ENCODE measurements at places on chromosomes 5 and 9.

- DNase-seq: no peak
Measured at GRCh38 chr9:4117835-4118610, 181.8 kb downstream of the GLIS3 start.

- peak; percentile 38 for DNase-seq
Measured at GRCh38 chr5:73433982-73434342, 14.6 kb downstream of the FOXD1 start.

- DNase-seq: peak; percentile 9
Measured at GRCh38 chr9:38708759-38709158, 11.2 kb downstream of the FAM240B start.

DNA sequence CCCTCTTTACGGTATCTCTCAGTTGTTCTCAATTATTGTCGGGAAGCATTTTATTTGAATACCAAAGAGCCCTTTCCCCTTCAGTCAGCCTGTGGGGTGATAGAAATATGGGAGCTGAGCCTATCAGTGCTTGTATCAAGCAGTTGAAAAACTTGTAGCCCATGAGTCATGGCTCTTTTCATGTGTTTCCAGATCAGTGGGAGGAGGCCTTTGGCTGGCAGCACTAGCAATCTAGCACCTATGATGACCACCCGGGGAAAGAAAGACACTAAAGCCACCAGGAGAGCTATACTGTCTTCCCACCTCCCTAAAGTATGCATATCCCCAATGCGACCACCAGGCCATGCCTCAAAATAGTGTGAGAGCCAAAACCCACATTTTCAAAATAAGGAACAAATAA is 696.9 kb upstream of the C9orf72 start:
- no peak for DNase-seq

DNA sequence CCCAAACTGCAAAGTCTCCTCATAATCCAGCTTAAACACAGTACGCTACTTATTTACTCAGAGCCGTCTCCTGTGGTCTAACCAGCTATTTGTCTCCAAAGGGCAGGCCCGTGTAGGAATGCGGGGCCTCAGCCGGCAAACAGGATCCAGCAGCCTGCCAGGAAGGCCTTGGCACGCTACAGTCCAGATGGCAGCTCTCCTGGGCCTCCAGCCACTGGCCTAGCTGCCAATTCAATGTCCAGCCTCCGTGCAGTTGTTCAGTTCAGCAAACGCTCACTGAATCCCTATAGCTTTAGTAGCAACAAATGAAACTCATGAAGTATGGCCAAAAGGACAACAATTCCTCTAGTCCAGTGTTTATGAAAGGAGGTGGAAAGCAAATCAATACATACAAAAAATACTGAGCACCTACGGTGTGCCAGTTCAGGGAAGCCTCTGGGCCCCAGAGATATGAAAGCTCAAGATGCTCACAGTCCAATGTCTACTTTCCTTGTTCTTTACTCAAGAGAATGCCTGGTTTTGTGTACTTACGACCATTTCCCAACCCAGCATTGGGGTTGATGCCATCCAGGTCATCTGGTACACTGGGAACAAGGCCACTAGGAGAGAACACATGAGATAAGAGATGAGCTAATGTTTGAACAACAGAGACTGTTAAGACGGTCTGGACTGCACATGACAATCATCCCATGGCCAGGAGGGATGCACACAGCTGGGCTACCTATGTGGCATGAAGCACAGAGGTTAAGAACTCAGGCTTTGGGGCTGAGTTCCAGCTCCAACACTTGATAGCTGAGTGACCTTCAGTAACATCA is 8.3 kb downstream of the CDK5RAP2 start:
- no peak for DNase-seq

- DNase-seq: no peak
Measured at GRCh38 chr9:108217431-108218349, 638.1 kb downstream of the ACTL7B start.

DNA sequence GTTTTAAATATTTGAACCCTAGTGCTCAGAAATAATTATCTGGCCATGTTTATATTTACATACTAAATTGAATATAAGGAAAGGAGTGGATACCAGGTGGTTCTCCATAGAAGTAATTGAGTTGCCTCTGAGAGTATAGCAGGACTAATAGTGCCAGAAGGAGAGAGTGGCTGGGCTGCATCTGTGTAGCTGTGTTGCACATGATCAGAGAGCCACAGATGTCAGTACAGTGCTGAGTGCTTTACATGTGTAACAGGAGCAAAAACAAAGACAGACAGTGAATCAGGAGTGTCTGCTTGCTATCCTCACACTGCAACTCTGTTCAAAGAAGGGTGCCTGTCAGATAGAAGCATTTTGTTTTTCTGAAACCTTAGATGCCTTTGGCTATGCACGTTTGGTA is 353.9 kb upstream of the PAPPA start:
- DNase-seq: no peak

- no peak for DNase-seq
Measured at GRCh38 chr9:89791754-89792153, 186.9 kb downstream of the GADD45G start.

DNA sequence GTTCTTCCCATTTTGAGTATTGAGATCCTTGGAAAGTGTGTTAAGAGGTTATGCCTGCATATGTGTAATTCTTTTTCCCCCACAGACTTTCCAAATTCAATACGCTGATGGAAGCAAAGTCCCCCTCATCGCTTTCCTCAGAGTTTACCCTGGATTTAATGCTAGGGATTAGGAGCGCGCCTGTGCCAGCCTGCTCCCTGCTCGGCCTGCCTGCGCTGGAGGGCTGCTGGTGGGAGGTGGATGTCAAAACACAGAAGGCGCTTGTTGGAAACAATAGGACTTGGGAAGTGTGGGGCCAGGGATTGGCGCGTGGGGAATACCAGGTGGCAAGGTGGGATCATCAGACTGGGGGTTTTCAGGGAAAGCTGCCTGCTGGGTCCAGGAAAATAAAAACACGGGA is 39.8 kb upstream of the PTCH1 start:
- DNase-seq: no peak

- no peak for DNase-seq
Measured at GRCh38 chr5:40812125-40812524, 14.0 kb upstream of the PRKAA1 start.

DNA sequence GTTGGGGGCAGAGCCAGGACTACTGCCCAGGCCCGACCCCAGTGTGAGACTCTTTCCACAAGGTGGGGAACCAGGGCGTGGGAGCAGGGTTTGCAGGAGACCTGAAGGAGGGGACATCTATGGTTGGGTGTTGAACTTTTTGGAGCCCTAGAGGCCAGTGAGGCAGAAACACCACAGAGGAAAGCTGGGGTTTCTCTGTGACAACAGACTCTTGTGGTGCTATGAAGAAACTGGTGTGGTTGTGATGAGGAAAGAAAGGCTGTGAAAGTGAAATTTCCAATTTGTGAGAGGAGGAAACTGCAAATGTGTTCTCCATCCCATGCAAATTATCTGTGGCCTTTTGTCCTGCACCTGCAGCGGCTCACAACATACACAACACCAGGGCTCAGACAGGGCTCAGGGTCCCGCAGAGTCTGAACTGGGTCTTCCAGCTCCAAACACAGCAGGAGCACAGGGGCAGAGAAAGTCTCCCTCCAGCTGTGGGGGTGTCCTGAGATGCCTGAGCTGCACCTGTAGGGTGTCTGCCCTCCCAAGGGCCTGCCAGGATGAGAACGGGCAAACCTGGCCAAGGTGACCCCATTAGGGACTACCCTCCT is 51.4 kb upstream of the GRHPR start:
- no peak for DNase-seq

DNA sequence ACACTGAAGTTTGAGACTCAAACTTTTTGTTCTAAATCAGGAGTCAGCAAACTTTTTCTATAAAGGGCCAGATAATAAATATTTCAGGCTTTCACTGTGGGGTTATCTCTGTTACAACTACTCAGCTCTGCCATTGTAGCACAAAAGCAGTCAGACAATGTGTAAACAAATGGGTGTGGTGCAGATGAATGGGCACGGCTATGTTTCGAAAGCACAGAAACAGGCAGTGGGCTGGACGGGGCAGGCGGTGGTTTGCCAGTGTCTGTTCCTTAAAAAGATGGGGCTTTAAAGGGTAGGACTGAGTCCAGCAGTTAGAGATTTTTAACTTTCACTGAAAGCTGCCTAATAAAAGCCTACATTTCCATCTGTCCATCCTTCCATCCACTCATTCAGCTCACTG is 48.9 kb downstream of the PFDN1 start:
- no peak for DNase-seq

GRCh38 chr5:90484540-90484939 is 9.9 kb downstream of the POLR3G start:
- peak; percentile 24 for DNase-seq

GRCh38 chr5:24385070-24385469 is 259.7 kb downstream of the CDH10 start:
- no peak for DNase-seq

DNA sequence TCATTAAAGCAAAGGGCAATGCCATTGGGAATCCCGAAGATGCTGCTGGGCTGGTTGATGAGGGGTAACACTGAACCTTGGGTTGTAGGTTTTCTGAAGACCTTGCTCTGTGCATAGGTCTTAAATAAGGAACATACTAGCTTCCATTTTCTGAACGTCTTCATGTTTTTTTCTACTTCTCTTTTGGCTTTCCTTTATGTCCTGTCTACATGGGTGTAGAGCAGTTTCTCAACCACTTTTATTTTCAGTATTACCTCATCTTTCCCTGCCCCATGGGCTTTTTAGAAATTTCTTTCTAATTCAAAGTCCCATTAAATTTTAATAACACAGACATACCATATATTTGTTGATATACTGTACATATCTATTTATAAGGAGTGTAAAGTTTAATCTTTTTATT is at the start of gene IFNA14:
TSS of gene IFNA14 (minus strand) at position 95 of the 400 bp plus-strand sequence. CDS start at position 25, 70 bp downstream.
- no peak for DNase-seq

GRCh38 chr5:17713301-17713700 is 79.0 kb downstream of the TAF11L14 start:
- DNase-seq: peak; percentile 49

DNA sequence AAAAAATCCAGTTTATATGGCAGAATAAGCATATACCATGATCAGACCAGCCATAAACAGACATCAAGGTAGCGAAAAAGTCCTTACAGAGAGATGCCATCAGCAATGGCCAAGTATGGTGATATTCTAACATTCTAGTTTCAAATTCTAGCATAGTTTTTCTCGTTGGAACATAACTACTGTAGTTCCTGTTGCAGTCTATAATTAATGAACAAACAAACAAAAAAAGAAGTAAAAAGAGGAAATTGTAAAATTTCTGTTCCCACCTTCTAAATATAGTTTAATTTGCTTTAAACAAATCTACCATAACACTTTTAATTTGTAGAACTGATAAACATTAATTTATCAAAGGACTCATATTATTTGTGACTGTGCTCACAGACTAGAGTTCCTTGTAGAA is 9.9 kb upstream of the CD180 start:
- no peak for DNase-seq

DNA sequence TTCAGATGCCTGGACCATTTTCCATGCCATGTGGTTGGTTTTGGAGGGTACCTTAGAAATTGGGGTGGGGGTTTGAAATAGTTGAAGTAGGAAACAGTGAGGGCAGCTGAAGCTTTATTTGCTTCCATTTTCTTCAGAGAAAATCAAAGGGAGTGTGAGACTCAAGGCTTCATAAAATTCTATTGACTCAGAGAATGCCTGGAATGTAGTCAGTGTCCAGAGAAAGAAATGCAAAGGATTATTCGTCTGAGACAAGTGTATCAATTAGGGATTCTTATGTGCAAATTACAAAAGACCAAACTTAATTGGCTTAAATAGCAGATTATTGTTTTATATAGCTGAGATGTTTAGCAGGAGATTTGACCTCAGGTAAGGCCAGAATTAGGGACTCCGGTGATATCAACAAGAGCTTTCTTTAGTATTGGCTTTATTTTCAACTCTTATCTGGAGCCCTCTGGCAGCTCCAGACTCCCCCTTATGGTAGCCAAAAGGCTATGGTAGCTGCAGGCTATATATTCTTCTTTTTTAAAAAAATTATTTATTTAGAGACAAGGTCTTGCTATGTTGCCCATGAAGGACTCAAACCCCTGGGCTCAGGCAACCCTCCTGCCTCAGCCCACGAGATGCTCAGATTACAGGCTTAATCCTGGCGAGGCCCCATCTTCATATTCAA is 38.9 kb downstream of the PTTG1 start:
- DNase-seq: no peak

- peak; percentile 72 for DNase-seq
Measured at GRCh38 chr9:69919461-69920061, 98.9 kb downstream of the CFAP95 start.

GRCh38 chr5:122874179-122874875 is 28.9 kb downstream of the SNX24 start:
- no peak for DNase-seq

- DNase-seq: no peak
Measured at GRCh38 chr5:121752149-121752548, 99.5 kb upstream of the FTMT start.

- peak; percentile 91 for DNase-seq
Measured at GRCh38 chr5:159752622-159753275, 163.5 kb upstream of the ADRA1B start.

- no peak for DNase-seq
Measured at GRCh38 chr5:1144089-1144488, 32.2 kb upstream of the SLC12A7 start.

DNA sequence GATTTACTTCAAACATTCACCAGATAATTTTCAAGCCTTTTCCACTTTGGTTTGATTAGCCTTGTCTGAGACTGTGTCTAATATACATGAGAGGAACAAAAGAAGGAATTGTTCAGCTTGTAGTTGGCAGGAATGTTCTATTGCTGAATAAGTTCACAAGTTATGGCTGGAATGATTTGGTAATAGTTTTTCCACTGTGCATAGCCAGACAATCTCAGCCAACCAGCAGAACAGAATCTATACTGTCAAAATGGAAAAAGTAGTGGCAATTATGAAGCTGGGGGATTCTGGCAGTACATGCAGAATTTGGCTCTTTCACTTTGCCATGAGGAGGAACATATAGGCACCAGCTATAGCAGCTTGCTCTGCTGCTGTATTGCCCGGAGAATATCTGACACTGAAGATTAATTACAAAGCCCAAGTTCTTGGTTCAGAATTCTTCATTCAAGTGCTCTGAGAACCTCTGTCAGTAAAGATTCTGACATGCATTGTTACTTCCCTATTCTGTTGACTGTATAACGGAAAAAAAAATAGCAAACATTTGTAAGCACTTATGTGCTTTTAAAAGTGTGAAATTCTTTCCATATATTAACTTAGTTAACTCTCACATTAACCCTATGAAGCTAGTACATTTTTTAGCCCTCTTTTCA is 150.6 kb downstream of the PRR16 start:
- DNase-seq: peak; percentile 82

- DNase-seq: no peak
Measured at GRCh38 chr5:145887217-145887616, 14.4 kb upstream of the GRXCR2 start.

- DNase-seq: no peak
Measured at GRCh38 chr5:138354387-138354786, 1.9 kb downstream of the KDM3B start.

DNA sequence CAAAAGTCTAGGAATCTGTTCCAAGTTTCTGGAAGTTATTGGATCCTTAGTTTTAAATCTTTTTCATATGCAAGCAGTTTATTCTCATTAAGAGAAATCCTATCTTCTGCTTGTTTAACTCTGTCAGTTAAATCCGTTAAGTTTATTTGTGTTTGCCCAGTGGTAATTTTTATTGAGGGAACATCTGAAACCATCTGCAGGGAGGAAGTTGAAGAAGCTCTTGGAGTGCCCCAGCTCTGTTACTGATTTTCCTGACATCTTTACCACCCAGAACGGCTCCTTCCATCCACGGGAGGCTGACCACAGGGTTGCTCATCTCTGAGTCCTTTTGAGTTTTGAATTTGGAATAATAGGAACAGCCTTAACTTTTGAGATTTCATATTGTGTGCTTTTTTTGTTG is 99.9 kb upstream of the ZNF618 start:
- DNase-seq: no peak

- no peak for DNase-seq
Measured at GRCh38 chr5:1008451-1009358, at the start of gene NKD2. Gene NKD2, plus strand, starts transcription at chr5:1008802. Its CDS starts 256 bp downstream, at chr5:1009058.

GRCh38 chr9:86734771-86735170 is 212.5 kb downstream of the GAS1 start:
- DNase-seq: peak; percentile 75
